ENCODE measurements at places on chromosomes 7 and 10. TPM values are rescaled to one million over a fixed set of nuclear protein-coding genes. Genes with fewer than 3 reads are reported as not detected.

Gene TMEM270
- not detected for total RNA-seq

Gene FAM237B
- not detected for total RNA-seq

DNA sequence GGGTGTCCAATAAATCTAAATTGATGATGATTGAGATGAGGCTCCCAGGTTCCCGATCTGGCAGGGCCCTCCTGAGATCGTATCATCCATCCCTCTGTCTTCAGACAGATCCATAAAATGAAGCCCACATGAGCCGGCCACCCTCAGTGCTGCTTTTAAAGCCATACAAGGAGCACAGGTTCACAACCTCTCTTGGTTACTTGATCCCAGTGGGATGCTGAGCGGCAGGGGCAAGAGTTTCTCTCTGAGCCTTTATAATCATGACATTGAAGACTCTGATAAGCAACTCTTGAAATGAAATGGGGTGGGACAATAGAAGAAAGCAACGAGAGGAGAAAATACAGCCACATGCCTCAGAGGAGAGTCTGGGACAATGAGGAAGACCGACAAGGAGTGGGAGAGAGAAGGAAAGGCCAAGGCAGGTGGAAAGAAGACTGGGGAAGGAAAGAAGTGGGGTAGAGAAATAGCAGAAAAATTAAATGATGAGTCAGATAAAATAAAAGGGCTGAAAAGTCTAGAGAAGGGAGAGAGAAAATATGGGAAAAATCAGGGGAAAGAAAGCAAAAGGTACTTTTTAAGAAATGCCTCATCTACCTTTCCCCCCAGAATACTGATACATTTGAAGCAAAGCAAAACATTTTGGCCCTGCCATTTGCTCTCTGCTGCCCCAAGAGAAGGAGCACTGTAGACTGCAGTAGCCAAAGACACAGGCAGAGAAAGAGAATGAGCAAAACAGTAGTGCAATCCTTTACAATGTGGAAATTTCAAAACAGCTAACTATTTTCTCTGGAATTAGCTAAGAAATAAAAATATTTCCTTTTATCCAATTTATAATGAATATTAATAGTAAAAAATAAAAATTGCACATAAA is 14.6 kb downstream of the GBX1 start:
- DNase-seq, result no peak

GRCh38 chr10:55200020-55200419 is 399.0 kb upstream of the PCDH15 start:
- DNase-seq, result no peak

- no peak for DNase-seq
These were observed 66.0 kb downstream of the CALD1 start for GRCh38 chr7:134845461-134845860.

DNA sequence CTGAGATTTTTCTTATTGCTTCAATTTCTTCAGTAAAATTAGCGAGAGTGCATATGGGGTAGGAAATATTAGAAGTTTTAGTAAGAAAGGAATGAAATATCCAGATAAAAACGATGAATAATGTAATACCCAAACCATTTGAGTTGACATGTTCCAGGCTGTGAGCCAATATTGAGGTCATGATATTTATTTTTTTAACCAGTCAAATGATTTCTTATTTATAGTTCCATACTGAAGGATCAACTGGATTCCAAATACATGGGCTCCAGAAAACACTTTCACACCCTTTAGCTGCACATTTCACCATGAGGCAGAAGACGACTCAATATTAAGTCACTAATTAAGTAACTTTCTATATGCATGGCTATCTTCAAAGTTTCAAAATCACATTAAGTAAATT is 312.5 kb downstream of the PPP1R3A start:
- no peak for DNase-seq

DNA sequence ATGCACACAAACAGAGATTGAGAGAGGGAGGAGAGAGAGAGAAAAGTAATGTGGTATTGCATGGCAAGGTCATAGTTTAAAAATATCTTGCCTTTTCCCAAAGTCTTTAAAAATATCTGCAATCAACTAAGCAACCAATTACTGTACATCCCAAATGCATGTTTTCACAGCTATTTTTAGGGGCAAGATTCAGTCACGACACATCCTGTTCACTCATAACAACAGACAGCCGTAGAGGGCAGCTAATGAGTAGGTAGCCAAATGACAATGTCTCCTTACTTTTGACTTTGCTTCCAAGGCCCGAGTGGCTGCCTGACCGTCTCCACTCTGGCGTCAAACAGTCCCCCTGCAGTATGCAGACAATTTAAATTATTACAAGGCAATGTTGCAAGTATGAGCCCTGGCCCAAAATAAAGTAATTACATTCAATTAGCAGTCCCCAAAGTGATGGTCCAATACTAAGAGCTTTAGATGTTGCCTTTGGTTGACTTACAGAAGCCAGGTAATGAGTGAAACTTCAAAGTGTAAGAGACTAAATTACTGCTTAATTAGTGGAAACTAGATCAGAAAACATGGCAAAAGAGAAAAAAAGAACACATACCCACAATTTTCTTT is 162.9 kb downstream of the MBL2 start:
- DNase-seq, result no peak

Gene TRIM73
- total RNA-seq, result 0.86 TPM

Gene VSTM4
- 4.7 TPM for total RNA-seq

DNA sequence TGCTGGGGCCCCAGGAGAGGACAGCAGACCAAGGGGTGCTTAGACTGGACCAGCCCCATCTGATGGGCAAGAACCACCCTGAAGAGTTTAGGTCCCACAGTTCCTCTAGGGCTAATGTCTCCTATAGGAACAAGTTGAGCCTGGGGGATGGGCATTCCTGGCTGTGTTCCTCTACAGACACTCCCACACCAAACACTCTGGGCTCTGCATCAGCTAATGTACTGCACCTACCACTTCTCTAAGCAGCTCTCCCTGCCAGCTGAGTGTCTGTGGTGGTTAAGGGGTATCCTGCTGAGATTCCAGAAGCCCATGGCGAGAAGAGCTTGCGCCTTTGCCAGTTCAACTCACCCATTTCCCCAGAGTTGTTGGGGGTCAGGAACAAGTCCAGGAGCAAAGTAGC is 284.1 kb upstream of the CSTF2T start:
- no peak for DNase-seq

DNA sequence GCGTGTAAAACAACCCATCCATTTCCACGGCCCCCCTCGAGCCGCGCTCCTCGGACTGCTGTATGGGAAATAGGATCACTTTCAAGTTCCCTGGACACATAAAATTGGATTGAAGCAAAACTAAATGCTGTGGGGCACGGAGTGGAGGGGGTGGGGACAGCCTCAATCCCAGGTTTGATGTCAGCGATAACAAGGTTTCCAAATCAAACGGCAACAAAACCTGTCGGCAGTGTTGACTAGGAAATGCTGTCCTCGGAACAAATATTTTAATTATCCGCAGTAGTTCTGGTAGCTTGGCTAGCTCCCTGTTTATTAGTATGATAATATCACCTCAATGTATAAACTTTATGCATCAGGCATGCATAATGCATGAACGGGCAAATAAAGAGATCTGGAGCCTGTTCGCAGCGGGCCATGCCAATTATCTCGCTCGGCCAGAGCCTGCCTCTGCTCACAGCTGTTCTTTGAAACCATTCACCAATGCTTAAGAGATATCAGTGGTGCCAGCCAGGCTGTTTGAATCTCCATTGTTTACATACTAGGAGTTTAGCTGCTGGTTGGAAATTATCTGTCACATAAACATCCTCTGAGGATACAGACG is 161.1 kb downstream of the PAXIP1 start:
- DNase-seq, result peak; percentile 41

GRCh38 chr7:22200238-22200637 is 156.7 kb downstream of the RAPGEF5 start:
- no peak for DNase-seq

DNA sequence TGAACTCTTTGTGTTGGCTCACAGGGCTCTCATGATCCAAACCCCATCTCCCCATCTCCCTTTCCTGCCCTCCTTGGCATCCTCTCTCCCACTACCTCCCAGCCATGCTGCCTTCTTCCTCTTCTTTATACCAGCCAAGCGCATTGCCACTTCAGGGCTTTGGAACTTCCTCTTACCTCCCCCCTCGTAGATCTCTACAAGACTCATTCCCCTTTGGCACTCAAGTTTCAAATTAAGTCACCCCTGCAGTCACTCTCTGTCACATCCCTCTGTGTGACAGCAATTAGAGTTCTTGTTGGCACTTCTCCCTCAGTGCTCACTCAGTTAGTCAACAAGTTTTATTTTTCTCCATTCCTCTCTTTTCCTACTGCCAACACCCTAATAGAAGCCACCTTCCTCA is 20.8 kb upstream of the NRP1 start:
- no peak for DNase-seq

DNA sequence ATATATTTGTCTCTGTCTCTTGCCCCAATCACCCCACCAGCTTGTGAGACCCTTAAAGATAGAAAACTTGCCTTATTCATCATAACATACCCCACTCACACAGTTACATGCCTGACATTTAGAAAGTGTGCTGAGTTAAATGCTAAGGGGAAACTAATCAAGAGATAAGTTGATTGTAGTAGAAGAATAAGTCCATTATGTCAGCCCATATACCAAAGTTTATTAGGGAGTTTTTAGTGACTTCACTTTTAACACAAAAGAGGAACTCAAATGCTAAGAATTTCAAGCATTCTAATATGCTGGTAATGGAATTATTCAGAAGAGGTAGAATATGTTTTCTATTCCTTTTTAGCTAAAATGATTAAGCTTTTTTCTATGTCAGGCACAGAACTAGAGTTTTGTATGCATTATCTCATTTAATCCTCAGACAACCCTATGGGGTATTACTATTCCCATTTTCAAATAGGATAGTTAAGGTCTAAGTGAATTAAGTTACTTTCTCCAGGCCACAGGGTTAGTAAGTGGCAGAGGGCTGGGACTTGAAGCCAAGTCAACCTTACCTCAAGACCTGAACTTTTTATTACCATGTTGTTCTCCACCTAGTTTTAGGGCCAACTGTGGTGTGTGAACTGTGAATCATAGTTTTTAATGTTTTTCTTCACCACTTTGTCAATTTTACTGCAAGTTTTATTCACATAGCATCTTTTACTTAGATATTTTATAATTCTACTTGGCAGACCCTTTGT is 19.6 kb downstream of the ASAH2 start:
- DNase-seq, result no peak

- peak; percentile 30 for DNase-seq
These were observed 1131.4 kb downstream of the XPNPEP1 start for GRCh38 chr10:108791794-108792474.

GRCh38 chr7:75650681-75651080 is 88.1 kb downstream of the HIP1 start:
- no peak for DNase-seq

DNA sequence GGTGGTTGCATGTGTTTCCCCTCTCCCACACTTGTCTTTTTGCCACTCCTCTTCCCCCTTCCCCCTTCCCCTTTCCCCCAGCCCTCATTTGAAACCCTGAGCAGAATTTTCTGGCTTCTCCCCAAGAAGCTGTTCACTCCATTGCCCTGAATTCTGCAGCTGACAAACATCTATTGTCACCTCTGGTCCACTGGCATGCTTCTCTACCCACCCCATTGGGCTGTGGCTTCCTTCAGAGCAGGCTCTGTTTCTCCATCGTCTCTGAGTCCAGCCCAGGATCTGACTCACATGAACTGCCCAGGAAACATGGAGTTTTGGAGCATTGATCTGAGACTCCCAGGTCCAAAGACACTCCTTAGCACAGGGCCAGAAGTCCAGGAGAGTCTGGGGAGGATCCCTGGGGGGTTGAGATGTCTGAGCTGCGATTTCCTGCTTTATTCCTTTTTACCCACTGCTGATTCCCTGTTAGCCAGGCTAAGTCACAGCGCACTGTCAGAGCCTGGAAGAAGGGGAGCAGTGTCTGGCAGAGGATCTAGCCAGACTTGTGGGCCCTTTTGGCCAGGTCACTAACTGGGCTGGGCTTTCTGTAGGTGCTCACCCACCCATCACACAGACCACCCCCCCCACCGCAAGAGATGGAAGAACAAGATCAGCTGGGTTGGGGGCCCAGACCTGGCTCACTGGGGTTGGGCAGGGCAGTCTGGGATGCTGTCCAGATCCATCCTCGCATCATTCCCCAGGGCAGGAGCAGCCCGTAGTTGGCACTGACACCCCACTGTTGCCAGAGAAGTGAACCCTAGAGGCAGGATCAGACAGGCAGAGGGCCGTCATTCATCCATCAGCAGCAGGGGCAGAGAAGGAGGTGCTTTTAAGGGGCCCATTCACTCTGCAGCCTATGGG is 3.5 kb downstream of the CHAT start:
- DNase-seq, result no peak

DNA sequence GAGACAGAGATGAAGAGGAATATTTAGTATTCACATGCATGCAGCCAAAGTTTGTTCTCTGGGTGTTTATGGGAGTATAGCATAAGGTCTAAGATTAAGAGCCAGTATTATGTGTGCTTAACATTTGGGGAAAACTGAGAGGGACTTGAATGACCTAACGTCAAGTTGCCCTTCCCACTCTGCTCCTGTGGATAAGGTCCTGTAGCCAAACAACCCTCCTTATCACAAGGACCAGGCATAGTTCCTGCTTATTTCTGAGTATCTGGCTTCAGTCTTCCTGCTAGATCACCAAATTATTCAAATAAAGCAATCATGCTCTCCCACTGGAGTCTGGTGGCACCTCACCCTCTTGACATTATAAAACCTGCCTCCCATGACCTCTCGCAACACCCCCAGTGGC is 137.9 kb upstream of the SEMA3E start:
- DNase-seq, result no peak

DNA sequence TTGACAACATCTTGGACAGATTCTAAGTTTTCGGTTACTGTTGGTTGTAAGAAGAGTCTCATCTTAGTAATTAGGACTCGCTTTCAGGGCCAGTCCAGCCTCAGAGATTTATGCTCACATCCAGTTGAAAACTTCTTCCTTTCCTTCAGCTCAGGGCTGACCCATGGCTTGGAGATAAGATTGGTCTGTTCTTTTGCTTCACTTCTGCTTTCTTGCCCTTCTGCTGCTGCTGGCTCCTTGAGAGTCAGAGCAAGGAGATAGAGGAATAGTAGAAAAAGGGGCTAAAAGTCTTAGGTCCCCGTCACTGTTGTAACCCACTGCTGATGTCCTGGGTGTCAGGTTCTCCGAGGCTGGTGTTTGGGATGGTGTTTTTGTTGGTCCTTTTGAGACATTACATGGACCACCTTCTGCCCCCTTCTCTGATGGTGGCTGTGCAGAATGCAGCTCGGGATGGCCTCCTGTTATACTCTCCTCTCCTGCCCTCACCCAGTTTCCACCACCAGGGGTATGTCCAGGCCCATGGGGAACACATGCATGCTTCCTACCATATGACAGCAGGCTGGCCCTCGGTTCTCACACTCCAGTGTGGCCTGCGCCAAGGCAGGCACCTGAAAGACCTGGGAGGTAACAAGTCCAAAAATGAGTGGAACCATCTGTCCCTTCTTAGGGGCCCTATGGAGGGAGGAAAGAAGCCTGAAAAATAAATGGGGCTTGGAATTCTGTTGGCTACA is 67.8 kb upstream of the PCBD1 start:
- DNase-seq, result no peak

DNA sequence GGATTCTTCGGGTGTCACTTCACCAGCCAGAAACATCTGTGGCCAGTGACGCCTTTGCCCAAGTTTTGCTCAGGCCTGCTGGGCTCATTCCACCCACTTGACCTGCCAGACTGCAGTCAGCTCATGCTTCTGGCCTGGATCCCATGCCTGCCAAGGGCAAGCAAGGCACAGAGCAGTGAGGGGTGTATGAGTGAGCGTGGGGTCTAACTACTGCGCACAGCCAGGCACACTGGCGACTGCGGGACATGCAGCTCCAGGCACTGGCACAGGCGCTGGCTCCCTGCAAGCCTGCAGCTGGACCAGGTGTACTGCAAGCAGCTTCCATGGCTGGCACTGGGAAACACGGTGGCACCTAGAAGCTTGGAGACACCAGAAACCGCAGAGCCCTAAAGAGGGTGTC is 80.1 kb downstream of the MTERF1 start:
- no peak for DNase-seq

Data from fibroblast of villous mesenchyme (primary cell).